ENCODE measurements at places on chromosomes 16 and 17. TPM values are rescaled to one million over a fixed set of nuclear protein-coding genes. Genes with fewer than 3 reads are reported as not detected.

DNA sequence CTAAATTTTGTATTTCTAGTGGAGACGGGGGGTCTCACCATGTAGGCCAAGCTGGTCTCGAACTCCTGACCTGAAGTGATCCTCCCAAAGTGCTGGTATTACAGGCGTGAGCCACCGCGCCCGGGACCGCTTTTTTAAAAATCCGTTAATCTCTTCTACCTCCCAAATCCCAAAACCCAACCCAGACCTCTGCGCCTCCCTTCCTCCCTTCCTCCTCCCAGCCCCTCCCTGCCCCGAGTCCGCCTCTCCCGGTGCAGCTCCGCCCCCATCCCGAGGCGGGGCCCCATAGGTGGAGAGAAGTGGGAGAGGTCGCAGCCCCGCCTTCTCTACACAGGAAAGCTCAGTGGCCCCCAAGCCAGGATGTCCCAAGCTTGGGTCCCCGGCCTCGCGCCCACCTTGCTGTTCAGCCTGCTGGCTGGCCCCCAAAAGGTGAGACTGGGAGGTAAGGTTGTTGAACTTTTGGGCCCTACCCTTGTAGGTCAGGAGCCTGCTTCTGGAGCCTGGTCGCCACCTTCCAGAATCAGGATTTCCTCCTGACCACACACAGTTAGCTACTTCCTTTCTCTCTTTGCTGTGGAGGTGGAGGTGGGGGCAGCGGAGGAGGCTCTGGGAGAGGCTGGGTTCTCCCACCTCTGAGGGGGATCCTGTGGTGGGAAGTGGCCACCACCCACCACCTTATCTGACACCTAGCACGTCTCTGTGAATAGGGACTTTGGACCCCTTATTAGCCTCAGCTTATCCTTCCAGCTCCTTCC is at the start of gene TMEM92:
Gene TMEM92, plus strand, starts transcription at position 325 of the 755 bp plus-strand sequence. Its CDS starts 36 bp downstream, at position 361.
- no peak for DNase-seq

DNA sequence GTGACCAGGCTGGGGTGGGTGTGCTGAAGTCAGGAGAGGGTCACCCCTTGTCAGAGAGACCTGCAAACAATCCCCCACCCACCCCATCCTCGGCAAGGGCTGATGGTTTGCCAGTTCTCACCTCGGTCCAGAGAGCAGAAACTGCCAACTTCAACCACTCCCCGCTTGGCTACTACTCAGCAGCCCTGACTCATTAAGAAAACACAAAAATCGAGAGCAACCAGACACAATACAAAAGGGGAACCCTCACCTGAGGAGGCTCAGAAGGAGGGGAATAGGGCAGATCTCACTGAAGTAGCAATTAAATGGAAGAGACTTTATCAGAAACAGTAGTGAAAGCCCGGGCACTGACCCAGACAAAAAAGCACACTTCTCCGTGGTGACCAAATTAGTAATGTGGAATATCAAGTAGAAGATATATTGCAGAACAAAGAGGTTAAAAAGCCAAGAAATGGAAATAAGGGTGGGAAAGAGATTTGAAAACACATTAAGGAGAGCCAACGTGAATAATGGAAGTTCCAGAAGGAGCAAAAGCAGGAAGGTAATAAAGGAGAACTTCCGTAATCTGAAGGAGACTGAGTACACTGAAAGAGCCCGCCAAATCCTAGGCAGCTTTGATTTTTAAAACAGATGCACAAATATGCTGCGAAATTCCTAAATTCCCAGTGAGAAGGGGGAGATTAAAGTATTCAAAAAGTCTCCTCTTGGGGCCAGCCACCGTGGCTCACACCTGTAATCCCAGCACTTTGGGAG is 23.6 kb downstream of the CENPV start:
- no peak for DNase-seq

GRCh38 chr17:79826204-79826680 is 13.0 kb downstream of the CBX4 start:
- no peak for DNase-seq

The ADAD2 gene
- total RNA-seq, result 0.72 TPM

The ITGB4 gene
- total RNA-seq, result 14.9 TPM
